ENCODE measurements at places on chromosomes 3 and 15.

DNA sequence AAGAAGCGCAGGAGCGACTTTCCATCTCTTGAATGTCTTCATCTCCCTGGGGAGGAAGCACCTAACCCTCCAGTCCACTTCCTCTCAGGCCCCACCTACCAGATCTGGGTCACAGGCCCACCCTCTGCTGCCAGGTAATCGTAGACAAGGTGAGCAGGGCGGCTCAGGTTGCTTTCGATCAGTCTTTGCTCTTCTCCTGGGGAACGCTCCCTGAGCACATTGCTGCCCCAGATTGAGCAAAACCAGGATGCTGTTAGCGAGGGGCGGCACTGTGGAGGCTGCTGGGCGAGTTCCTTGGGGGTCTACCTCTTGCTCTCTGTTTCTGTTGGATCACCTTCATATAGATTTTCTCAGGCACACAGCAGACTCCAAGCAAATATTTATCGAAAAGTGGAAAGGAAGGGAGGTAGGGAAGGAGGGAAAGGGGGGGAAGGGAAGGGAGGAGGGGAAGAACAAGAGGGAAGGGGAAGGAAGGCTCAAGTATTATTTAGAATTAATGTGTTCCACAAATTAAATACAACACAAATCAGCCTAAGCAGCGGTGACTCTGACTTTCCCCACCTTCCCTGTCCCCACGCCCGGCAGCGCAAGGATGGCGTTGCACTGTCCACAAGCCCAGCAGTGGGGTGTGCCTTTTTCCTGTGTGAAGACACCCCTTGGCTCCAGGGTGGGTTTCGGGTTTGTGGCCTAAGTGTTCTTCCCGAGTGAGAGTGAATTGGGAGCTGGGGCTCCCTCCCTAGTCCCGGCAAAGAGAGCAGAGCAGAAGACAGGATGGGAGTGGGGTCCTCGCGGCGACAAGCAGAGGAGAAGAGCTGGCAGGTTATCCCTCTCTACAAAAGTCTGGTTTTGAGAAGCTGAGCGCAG is 6.1 kb upstream of the PCSK6 start:
- DNase-seq, result no peak

GRCh38 chr3:45994419-45995235 is 997 bp downstream of the FYCO1 start:
- no peak for DNase-seq

- DNase-seq, result no peak
Observed at GRCh38 chr3:38690185-38690584, 40.7 kb upstream of the SCN5A start.

- DNase-seq, result no peak
Observed at GRCh38 chr15:57503911-57504598, 87.6 kb upstream of the MYZAP start.

- DNase-seq, result no peak
Observed at GRCh38 chr15:101517504-101517903, 28.0 kb upstream of the PCSK6 start.

DNA sequence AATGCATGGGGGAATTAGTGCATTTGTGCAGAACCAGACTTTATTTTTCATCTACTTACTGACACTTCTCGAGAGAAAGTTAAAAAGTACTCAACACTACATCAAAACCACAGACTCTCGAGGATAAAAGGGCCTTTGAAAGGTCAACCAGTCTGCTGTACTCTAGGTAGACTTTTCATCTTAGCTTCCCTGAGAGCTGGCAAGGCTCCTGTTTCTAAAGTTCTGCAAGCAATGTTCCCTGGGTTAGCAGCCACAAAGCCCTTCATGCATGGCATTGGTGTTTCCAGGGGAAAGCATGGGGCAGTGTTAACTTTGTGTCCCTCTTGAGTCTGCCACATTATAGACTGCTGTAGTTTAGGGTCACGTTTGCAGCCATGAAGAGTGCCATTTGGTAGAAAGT is 106.4 kb upstream of the PFN2 start:
- no peak for DNase-seq

DNA sequence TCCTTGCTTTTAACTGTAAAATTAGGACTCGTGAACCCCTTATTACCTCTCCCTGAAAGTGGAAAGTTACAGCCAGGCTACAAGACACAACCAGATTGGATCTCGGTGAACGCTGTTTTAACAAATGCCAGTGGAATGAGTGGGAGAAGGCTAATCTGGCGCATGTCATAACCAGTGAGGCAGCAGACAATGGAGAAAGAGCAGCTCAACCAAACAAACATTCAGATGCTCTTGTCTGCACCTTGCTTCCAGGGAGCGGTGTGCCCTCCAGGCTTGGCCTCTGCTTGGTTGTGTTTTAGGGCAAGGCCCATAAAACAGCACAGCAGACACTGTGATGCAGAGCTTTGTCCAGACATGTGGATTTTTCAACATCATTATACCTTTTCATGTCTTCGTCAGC is 45.9 kb upstream of the ATP1B3 start:
- no peak for DNase-seq

DNA sequence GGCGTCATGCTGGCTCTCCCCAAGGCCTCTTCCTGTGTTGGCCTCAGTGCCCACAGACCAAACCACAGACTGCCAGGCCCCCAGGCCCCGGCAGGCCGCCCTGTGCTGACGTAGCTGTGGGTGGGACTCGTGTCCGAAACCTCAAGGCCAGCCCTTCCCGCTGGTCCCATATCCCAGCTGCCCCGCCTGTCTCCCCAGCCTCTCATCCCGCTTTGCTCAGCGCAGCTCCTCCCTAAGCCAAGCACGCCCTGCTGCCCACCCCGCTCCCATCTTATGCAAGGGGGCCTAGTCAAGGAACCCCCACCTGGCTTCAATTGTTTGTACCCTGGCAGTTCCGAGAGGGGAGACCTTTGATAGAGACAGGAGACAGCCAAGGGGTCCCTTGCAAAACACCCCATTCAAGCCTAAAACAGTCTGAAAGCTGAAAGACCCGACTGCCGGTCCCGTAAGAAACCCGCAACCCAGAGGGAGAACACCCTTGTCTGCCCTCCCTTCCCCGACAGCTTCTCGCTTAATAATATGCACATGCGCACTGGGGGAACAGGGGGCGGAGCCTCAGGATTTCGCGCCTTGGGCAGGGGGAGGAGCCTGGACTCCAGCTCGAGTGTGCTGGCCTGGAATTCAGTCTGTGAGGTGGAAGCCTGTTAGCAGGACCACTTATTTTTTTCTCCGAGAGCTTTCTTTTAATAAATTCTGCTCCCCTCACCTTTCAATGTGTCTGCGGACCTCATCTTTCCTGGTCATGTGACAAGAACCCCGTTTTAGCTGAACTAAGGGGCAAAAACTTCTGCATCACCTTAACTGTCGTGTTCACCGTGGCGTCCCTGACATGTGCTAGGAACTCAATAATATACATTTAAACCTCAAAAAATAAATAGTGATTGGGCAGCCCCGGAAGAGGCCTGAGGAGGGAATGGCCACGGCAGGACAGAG is 17.2 kb downstream of the TNFAIP8L3 start:
- no peak for DNase-seq

DNA sequence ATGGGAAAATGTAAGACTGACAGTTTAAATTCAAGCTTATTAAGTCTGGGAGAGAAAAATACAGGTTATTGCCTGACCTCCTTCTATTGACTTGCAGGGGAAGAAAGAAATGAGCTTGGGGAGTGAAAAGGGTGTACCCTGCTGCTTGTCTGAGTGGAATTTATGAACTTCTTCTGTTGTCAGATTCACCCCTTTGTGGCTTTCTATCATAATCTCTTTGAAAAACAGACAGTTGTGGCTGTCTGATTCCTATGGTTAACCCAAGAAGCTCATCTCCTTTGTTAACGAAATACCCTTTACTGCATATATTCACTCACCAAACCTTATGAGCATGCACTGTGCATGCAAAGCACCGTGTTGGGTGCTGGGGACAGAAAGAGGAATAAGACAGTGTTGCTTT is 22.5 kb downstream of the GPD1L start:
- no peak for DNase-seq

DNA sequence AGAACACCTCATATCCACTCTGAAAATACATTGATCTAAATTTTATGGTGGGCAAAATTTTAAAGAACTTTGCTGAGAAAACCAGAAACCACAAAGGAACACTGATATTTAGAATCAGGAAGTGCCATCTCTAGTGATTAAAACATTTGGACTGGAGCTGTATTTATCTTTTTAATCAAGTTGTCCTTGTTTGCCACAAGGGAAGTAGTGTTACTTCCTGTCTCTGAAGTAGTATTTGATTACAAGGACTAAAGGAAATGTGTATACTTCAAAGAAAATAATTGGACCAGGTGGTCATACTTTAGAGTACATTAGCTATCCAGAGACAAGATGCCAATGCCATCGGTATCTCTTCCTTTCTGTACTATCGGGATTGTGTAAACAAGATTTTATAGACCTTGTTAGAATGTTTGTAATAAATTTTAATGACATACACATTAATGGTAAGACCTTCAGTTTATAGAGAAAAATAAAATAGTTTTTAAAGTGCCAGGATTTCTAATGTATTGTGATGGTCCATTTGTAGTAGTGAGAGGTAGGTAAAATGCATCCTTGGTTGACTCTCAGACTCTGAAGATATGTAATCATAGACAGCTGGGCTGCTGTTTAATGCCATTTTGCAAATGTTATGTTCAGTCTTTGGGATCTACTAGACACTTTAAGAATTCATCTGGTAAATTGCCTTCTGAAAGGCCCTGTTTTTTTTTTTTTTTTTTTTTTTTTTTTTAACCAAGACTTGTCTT is 131.9 kb downstream of the B3GALNT1 start:
- DNase-seq, result no peak
